CD4-positive, alpha-beta T cell treated with Interleukin-1 beta for 1 hour (primary cell): ENCODE measurements at places on chromosomes 5 and 9.

- DNase-seq, result no peak
Observed at GRCh38 chr5:1768283-1769000, 31.2 kb downstream of the MRPL36 start.

DNA sequence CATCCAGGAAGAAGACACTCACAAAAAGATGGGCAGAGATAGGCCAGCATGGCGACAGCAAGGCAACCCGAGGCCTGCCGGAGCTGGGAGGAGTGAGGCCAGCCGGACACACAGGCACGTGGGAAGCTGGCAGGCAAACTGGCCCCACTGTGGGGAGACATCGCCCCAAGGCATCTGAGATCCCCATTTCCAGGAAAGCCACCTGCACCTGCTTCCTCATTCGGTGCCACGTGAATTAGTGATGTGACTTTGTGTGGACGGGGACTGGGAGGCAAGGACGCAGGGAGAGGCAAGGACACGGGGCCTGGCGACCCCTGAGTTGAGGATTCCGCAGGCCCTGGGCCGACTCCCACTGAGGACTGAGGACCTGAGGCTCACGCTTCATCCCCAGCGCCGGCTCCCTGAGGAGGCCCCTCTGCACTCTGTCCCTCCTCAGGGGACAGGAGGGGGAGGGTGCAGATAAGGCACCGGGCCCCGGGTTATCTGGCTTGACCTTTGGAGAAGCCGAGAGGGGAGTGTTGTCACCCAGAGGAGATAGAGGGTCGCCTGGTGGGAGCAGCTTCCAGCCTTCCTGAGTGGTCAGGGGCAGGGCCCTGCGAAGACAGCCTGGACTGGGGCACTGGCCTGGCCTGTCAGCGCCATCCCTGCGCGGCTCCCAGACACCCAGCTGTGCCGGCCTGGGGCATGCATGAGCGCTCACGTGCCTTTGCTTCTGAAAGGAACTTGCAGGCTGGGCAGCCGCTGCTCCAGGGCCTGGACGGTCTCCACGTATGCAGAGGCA lies 39.7 kb downstream of the NDUFS6 start:
- DNase-seq, result no peak

- DNase-seq, result no peak
Observed at GRCh38 chr9:15121630-15122029, 185.4 kb downstream of the TTC39B start.

DNA sequence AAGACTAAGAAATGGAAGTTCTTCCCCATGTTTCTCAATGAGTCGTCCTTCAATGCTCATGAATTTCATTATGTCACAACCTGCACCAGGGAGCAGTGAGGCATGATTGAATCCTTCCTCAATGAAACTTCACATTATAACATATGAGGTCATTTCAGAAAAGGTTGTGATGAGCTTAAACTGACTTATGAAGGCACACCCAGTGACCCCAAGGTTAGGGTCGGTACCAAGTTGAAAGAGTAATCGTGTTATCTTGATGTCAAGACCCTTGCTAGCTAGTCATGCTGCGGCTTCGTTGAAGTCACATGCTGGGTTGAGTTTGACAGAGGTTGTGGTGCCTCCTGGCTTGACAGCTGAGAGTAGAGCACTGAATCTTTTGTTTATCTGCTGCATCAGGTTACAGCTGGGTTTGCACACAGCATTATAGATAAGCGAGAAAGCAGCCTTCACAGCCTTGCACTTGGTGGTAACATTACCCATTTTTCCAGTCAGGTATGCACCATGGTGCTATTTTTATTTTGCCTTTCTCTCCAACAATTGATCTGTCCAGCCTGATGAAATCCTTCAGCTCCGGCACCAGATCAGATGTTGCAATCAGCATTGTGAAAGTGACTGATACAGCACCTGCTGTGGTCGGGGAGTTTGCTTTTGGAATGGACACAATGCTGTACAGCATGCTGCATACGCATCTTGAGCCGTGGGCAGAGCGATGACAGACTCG lies 133.2 kb downstream of the ERCC6L2 start:
- DNase-seq, result no peak

DNA sequence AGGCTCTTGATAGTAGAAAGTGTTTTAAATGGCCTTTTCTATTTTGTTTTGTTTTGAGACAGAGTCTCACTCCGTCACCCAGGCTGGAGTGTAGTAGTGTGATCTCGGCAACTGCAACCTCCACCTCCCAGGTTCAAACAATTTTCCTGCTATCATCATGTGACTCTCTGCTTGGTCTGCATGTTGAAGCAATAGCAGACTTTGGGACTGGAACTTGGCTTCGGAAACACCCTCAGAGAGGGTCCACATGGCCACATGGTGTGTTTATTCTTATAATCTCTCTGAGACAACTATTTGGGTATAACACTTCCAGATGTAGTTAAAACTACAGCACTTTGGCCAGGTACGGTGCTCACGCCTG lies 10.9 kb downstream of the SLC1A1 start:
- DNase-seq, result no peak

GRCh38 chr5:125486634-125487033 lies 740.2 kb upstream of the ZNF608 start:
- DNase-seq, result no peak

DNA sequence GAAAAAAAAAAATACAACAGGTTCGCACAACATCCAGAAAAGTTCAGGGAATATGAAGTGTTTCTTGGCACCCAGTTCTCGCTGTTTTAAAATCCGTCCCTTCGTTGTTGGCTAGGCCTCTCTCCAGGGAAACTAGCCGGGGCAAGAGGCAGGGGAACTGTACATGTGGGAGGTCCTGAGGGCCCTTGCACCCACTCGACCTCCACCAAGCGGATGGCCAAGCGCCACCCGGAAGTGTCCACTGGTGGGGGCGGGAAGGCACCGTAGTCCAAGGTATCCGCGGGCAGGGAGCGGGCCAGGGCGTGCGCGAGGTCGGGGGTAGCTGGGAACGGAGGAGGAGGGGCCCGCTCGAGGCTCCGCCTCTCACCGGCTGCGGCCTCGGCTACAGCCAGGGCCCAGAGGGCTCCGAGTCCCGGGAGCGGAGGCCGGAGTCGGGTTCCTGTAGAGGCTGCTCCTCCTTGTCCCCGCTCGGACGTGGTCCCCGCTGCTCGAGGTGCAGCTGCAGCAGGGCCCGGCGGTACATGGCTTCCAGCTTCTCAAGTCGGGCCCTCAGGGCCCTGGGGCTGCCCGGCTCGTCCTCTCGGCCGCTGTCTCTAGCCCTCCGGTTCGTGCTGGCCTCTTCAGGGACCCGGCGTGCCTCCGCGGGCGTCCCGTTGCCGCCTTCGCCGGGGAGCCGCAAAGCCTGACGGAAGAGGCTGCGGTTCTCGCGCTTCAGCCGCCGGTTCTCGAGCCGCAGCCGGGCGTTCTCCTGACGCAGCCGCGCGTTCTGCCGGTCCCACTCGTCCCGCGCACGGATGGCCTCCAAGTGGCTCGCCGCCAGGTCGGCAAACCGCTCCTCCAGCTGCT lies 720 bp downstream of the TUSC1 start:
- DNase-seq, result peak; percentile 14

DNA sequence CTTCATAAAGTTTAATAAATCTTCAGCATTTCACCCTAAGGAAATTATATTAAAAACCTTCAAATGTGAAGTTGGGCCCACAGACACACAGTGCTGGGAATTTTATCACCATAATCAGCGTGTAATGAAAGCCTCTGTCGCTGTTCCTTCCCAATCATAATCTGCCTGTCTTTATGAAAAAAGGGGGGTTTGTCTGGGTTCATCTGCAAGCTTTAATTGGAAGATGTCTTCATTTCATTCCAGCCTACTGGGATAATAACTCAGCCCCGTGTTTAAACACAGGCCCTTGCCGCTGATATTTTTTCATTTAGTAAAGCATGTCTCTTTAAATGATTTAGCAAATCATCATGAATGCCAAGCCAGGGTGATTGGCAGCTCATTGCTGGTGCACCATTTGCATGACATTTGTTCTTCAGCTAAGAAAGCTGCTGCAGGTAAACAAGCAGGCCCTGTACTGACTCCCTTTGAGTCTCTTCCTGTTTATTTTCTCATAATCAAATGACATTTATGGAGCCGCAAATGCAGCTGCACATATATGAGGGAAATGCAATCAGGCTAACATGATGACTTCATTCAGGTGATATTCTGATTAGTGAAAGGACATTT lies 362.9 kb upstream of the TLE4 start:
- DNase-seq, result no peak

- no peak for DNase-seq
Observed at GRCh38 chr9:110029429-110029955, 178.5 kb downstream of the C9orf152 start.

GRCh38 chr5:83374547-83374946 lies 97.0 kb upstream of the VCAN start:
- peak; percentile 1 for DNase-seq

DNA sequence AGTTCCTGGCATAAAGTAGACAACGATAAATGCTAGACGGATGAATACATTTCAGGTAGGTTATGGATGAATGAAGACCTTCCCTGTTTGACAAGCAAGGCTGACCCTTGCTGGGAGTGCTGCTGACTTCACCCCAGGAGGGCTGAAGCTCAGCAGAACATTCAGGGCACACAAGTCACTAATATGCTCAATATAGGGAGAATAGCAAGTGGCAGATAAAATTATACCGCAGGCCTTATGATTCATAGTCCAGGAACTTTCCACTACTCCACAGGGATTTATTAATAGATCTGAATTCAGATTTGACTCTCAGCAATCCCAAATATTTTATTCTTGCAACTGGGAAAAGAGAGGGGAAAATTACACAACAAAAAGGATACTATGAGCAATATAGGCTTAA lies 38.2 kb upstream of the GRAMD2B start:
- DNase-seq, result no peak

GRCh38 chr5:130034566-130035210 lies 130.4 kb downstream of the CHSY3 start:
- no peak for DNase-seq

DNA sequence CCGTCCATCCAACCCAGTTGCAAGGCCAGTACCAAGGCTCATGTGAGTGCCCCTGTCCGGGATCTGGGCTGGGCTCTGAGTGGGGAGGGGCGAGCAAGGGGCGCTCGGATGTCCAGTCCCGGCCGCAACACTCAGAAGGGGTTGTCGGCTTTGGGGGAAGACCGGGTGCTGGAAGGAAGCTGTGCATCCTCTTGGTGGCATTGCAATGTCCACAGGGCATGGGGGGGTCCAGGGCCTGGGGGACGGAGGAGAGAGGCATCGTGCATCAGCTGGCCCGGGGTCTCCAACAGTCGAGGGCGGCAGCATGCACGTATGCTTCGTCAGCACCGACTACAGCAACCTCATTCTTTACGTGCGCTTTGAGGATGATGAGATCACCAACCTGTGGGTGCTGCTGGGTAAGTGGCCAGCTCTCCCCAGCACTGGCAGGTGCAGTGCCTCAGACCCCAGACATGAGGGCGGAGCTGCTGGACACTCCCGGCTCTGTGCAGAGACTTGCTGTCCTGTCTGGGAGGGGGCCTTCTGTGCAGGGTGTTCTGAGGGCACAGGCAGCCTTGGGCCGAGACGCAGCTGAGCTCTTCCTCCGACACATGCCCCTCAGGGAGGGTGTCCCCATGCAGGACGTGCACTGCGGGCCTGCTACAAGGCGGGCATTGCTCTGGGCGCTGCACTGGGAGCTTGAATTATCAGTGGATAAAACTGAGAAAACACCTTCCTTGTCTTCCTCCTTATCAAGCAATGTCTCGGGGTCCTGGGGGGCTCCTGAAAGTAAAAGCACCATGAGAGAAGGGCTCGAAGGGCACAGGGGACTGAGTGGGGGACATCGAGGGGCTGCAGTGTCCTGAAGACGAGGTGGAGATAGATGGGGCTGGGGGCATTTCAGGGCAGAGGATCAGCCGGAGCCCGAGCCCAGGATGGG lies 22.5 kb downstream of the GLT6D1 start:
- no peak for DNase-seq
